ENCODE measurements at places on chromosomes 16 and 17. TPM values are rescaled to one million over a fixed set of nuclear protein-coding genes. Genes with fewer than 3 reads are reported as not detected.

Gene CCDC40
- 18.0 TPM for total RNA-seq

Gene FBXO39
- not detected for total RNA-seq

GRCh38 chr17:43917348-43918025, 10.2 kb upstream of the MPP2 start:
- H3K27me3 ChIP-seq: no peaks in the 10 kb centered on the region
- H3K4me3 ChIP-seq: no peak overlapping the region
- H3K27ac ChIP-seq: no peak overlapping the region
- no peaks in the 10 kb centered on the region for H3K36me3 ChIP-seq
- no peaks in the 10 kb centered on the region for H3K4me1 ChIP-seq

DNA sequence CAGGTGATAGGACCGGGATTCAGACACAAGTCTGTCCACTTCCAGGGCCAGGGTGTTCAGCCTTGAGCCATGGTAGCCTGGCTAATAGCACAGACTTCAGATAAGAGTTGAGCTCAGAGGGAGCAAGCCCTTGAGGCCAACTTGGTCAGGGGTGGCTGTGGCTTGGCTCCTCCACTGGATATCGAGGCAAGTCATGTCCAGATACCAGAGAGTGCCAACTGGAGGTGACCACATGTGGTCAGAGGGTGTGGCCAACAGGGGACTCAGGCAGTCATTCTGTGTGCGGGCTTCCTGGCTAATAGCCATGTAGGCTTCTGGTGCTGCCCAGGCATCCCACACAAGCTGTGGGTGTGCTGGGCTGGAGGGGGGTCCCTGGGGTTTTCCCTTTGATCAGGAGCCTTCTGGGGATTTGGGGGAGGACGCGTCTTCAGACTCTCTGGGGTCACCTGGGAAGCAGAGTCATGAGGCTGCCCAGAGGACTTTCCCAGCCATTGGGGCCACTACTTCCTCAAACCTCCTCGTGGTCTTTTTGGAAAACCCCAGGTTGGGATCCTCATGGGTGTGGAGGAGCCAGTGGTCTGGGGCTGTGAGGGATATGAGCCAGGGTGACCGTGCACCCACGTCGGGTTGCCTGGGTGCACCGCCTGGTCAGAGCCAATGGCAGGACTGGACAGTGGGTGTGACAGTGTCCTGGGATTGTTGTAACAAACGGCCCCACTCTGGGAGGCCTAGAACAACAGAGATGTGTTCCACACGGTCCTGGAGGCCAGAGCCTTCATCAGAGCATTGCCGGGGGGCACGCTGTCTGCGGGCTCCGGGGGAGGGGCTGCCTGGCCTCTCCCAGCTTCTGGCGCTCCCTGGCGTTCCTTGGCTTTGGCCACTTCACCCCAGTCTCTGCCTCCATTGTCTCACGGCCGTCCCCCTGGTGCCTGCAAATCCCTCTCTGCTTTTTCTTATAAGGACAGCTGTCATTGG, 25.0 kb downstream of the COX4I1 start:
- no peaks in the 10 kb centered on the region for H3K36me3 ChIP-seq
- DNase-seq: no peak
- no peaks in the 10 kb centered on the region for H3K4me1 ChIP-seq
- no peak overlapping the region for H3K4me3 ChIP-seq
- no peak overlapping the region for H3K27ac ChIP-seq

Gene NPIPB2
- total RNA-seq: 10.3 TPM

- H3K4me3 ChIP-seq: no peak overlapping the region
- H3K27ac ChIP-seq: no peak overlapping the region
- DNase-seq: no peak
Observed at GRCh38 chr17:82875407-82875856, 35.6 kb upstream of the ZNF750 start.

- H3K36me3 ChIP-seq: no peaks in the 10 kb centered on the region
- no peak for DNase-seq
- no peaks in the 10 kb centered on the region for H3K4me1 ChIP-seq
- no peak overlapping the region for H3K27ac ChIP-seq
Observed at GRCh38 chr16:17544785-17545184, 74.0 kb upstream of the XYLT1 start.

Gene PYDC1
- not detected for total RNA-seq

- H3K4me3 ChIP-seq: no peak overlapping the region
- H3K36me3 ChIP-seq: no peaks in the 10 kb centered on the region
- H3K27me3 ChIP-seq: no peaks in the 10 kb centered on the region
- H3K4me1 ChIP-seq: no peaks in the 10 kb centered on the region
- DNase-seq: no peak
Observed at GRCh38 chr17:43940630-43941029, 1.6 kb downstream of the PPY start.

GRCh38 chr17:56994009-56994792, 16.3 kb downstream of the SCPEP1 start:
- no peak for DNase-seq
- no peaks in the 10 kb centered on the region for H3K4me1 ChIP-seq
- no peaks in the 10 kb centered on the region for H3K36me3 ChIP-seq
- H3K27me3 ChIP-seq: no peaks in the 10 kb centered on the region
- H3K27ac ChIP-seq: no peak overlapping the region

GRCh38 chr17:14813649-14814370, 451.3 kb downstream of the PMP22 start:
- H3K27ac ChIP-seq: no peak overlapping the region
- no peak for DNase-seq
- H3K36me3 ChIP-seq: no peaks in the 10 kb centered on the region
- H3K4me1 ChIP-seq: no peaks in the 10 kb centered on the region
- no peak overlapping the region for H3K4me3 ChIP-seq

GRCh38 chr17:17950806-17951205, 21.4 kb downstream of the TOM1L2 start:
- no peak for DNase-seq
- H3K36me3 ChIP-seq: no peaks in the 10 kb centered on the region
- no peaks in the 10 kb centered on the region for H3K27me3 ChIP-seq
- H3K27ac ChIP-seq: peak overlapping the region; percentile 51

Gene AP1G1
- total RNA-seq: 63.8 TPM

Gene ZG16B
- total RNA-seq: 9.1 TPM

DNA sequence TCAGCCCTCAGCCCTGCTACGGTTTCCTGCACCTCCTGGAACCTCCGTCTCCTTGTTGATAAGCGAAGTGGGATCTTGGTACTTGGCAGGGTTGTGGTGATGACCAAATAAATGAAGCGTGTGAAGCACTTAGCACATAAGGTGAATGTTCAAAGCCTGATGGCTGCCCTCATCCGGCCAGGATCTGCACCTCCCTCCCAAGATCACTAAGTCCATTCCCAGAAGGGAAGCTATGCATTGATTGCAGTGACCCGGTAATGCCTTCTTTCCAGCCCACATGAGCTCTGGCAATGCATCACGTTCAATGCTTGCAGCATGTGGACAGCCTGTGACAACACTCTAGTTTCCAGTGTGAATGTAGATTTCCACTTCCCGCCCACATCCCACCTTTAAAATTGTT, 24.9 kb upstream of the RHOT1 start:
- no peaks in the 10 kb centered on the region for H3K4me1 ChIP-seq
- no peak for DNase-seq
- H3K27ac ChIP-seq: no peak overlapping the region
- no peak overlapping the region for H3K4me3 ChIP-seq
- no peaks in the 10 kb centered on the region for H3K36me3 ChIP-seq

Gene LDHD
- total RNA-seq: 3.1 TPM

Gene BAHCC1
- 77.4 TPM for total RNA-seq

Gene DBNDD1
- 32.3 TPM for total RNA-seq

Gene FOXC2
- 14.9 TPM for total RNA-seq

Gene KRTAP4-3
- total RNA-seq: not detected

DNA sequence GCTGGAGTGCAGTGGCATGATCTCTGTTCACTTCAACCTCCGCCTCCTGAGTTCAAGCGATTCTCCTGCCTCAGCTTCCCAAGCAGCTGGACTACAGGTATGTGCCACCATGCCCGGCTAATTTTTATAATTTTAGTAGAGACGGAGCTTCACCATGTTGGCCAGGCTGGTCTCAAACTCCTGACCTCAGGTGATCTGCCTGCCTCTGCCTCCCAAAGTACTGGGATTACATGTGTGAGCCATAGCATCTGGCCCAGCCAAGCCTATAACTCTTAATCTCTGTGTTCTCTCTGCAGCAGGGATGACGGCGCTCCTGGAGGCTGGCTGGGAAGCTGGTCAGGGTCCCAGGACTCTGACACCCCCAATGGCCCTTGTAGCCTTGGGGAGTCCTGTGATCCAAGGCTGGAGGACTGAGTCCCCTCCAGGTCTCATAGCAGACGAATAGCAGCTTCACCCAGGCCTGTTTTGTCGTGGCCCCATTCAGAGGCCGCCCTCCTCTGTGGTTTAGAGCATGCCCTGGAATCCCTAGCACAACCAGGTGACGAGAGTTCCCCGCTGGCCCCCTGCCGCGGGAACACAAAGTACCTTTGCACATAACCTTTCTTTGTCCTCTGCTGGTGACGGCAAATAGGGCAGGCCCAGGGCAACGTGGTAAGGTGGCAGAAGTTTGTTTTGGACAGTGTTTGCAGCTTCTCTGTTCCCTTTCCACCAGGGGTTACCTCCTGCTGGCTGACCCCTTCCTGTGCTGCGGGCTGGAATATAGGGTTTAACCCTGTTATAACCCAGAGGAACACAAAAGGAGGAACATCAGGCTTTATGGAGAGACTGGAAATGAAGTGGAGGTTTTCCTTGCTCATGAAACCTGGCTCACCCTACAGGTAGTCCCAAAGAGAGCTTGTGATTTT, 43.0 kb upstream of the TOB1 start:
- no peak for DNase-seq
- H3K4me1 ChIP-seq: peaks cover 34% of the 10 kb centered on the region
- H3K4me3 ChIP-seq: no peak overlapping the region
- peak overlapping the region; percentile 78 for H3K27ac ChIP-seq
- no peaks in the 10 kb centered on the region for H3K27me3 ChIP-seq

DNA sequence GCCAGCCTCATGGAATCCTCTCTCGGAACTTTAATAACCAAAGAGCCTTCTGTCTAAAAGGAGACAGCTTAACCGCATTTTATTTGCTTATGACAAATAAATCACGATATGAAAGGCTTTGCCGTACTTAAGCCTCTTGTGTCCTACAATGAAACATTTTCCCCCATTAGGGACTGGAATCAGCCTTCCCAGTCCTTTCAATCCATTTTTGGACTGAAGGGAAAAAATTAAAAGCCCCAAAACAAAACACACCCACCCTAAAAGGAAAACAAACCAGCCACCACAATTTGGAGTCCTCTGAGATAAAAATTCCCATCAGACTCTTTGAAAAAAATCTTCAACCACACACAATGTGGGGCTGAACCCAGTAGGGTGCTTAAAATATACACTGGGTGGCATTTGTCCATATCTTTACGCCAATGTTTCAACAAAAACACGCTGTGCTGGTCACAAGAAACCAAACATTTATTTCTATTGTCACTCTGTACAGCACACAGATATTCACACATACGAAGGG, 3.0 kb downstream of the HOXB4 start:
- peaks cover 88% of the 10 kb centered on the region for H3K4me1 ChIP-seq
- H3K27ac ChIP-seq: peak overlapping the region; percentile 97
- H3K4me3 ChIP-seq: peak overlapping the region; percentile 99
- no peaks in the 10 kb centered on the region for H3K27me3 ChIP-seq
- H3K36me3 ChIP-seq: peaks cover 12% of the 10 kb centered on the region

DNA sequence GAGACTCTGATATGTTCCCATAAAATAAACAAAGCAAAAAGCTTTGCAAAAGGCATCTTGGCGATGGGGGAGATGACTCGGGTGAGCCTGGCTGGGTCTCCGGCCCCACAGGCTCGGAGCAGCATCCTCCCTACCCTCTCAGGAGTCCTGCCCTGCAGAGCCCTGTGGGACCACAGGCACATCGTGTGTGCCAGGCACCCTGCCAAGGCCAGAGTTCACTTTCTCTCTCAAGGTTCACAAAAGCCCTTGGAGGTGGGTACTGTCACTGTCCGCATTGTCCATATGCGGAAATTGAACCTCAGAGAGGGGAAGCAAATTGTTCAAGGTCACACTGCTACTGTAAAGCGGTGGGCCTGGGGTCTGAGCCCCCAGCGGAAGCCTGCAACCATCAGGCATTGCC, 48.5 kb downstream of the CRISPLD2 start:
- H3K27me3 ChIP-seq: no peaks in the 10 kb centered on the region
- no peaks in the 10 kb centered on the region for H3K4me1 ChIP-seq
- no peaks in the 10 kb centered on the region for H3K36me3 ChIP-seq
- DNase-seq: no peak

Gene FOXN1
- total RNA-seq: not detected

Measured in Panc1 (cell line).